ENCODE measurements at places on chromosomes 2 and 18. TPM values are rescaled to one million over a fixed set of nuclear protein-coding genes. Genes with fewer than 3 reads are reported as not detected.

HOXD1 gene
- total RNA-seq = not detected

MC2R gene
- not detected for total RNA-seq

GALNT5 gene
- 0.04 TPM for total RNA-seq

LHCGR gene
- total RNA-seq = not detected

MTCL1 gene
- total RNA-seq = 11.1 TPM

ADRA2B gene
- total RNA-seq = not detected
